ENCODE measurements at places on chromosomes 1 and 21. TPM values are rescaled to one million over a fixed set of nuclear protein-coding genes. Genes with fewer than 3 reads are reported as not detected.
A peak's percentile ranks its signal among the peaks of the same experiment; 100 is the strongest.

Gene AJAP1
- total RNA-seq = not detected

Gene KCNK2
- total RNA-seq = 0.90 TPM

Gene IL23R
- total RNA-seq = not detected

Gene SRGAP2B
- 69.1 TPM for total RNA-seq

Gene LCE1B
- total RNA-seq = not detected

GRCh38 chr1:10108134-10108663 lies 75.4 kb downstream of the UBE4B start:
- peak overlapping the region; percentile 3 for H3K4me3 ChIP-seq
- H3K36me3 ChIP-seq = peaks cover 7% of the 10 kb centered on the region
- DNase-seq = peak; percentile 62
- peak overlapping the region; percentile 82 for H3K27ac ChIP-seq
- H3K4me1 ChIP-seq = peaks cover 23% of the 10 kb centered on the region

DNA sequence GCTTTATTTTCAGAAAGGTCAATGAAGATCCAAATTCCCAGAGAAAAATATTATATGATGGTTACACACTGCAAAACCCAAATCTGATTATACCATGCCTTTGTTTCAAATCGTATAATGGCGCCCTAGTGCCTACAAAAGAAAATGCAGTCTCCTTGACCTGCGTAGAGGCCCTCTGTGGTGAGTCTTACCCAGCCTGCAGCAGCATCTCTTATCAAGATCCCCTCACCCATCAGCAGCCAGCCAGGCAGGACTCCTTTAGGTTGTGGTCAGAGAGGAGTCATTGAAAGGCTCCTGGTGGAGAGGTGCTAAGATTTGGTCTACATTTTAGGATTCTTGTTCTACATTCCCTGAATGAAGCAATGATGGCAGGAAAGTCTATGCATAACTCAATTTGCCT lies 23.7 kb upstream of the DAB1 start:
- DNase-seq = no peak
- no peaks in the 10 kb centered on the region for H3K36me3 ChIP-seq
- H3K4me1 ChIP-seq = no peaks in the 10 kb centered on the region
- no peak overlapping the region for H3K4me3 ChIP-seq
- no peaks in the 10 kb centered on the region for H3K27me3 ChIP-seq

GRCh38 chr1:200364831-200365230 lies 45.0 kb downstream of the ZNF281 start:
- no peaks in the 10 kb centered on the region for H3K27me3 ChIP-seq
- peak overlapping the region; percentile 86 for H3K27ac ChIP-seq
- H3K4me1 ChIP-seq = peaks cover 42% of the 10 kb centered on the region
- no peaks in the 10 kb centered on the region for H3K36me3 ChIP-seq

DNA sequence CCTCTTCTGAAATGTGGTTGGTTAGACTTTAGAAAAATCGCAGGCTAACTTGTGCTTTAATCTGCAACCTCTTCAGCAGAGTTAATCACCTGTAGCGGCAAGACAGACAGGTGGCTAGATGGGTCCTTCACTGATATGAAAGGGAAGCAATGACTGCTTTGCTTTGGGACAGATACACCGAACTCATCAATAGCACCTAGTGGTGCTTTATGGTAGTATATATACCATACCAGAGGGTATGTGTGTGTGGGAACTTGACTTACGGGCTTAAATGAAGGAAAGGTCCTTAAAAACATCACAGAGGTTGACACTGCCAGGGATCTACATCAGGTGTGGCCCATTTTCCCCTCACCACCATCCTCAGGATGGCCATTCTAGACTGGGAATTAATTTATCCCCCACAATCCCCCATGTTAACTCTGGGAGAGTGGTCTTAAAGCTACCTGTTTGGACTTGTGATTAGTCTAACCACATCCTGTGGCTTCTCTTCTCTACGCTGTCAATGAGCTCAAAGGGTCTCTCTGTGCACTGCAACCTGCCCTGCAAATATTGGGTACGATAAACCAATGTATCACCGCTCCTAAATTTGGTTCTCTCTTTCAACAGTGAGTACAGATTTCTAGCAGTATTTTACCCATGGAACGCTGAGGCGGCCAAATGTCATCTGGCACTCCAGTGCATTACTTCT lies 162.7 kb downstream of the SIPA1L2 start:
- no peak overlapping the region for H3K27ac ChIP-seq
- no peaks in the 10 kb centered on the region for H3K4me1 ChIP-seq
- no peak for DNase-seq

DNA sequence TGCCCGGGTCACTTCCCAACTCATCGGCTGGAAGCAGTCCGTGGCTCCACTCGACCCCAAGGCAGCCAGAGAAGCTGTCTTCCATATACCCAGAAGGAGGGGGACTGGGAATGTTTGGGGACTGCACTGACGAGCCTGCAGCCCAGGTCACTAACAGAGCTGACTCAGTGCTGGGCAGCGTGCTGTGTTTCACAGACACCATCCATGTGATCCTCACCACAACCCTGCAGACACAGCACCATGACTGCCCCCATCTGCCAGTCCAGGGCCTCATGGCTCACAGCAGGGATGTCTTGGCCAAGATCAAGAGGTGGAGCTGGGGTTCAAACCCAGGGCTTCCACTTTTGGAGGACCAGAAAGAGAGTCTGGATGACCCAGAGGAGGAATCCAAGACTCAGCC lies 67.9 kb downstream of the KLHDC7A start:
- DNase-seq = no peak
- H3K27ac ChIP-seq = no peak overlapping the region
- H3K4me1 ChIP-seq = no peaks in the 10 kb centered on the region
- H3K36me3 ChIP-seq = no peaks in the 10 kb centered on the region
- peaks cover 64% of the 10 kb centered on the region for H3K27me3 ChIP-seq
- H3K4me3 ChIP-seq = no peak overlapping the region

GRCh38 chr1:57129865-57130264 lies 164.1 kb upstream of the C8B start:
- no peak overlapping the region for H3K27ac ChIP-seq
- H3K36me3 ChIP-seq = no peaks in the 10 kb centered on the region
- no peak for DNase-seq
- no peak overlapping the region for H3K4me3 ChIP-seq

- H3K36me3 ChIP-seq = no peaks in the 10 kb centered on the region
- no peaks in the 10 kb centered on the region for H3K27me3 ChIP-seq
- no peak overlapping the region for H3K4me3 ChIP-seq
- no peak overlapping the region for H3K27ac ChIP-seq
- no peak for DNase-seq
- H3K4me1 ChIP-seq = no peaks in the 10 kb centered on the region
These were observed 10.7 kb downstream of the NEGR1 start for GRCh38 chr1:72271555-72272085.

DNA sequence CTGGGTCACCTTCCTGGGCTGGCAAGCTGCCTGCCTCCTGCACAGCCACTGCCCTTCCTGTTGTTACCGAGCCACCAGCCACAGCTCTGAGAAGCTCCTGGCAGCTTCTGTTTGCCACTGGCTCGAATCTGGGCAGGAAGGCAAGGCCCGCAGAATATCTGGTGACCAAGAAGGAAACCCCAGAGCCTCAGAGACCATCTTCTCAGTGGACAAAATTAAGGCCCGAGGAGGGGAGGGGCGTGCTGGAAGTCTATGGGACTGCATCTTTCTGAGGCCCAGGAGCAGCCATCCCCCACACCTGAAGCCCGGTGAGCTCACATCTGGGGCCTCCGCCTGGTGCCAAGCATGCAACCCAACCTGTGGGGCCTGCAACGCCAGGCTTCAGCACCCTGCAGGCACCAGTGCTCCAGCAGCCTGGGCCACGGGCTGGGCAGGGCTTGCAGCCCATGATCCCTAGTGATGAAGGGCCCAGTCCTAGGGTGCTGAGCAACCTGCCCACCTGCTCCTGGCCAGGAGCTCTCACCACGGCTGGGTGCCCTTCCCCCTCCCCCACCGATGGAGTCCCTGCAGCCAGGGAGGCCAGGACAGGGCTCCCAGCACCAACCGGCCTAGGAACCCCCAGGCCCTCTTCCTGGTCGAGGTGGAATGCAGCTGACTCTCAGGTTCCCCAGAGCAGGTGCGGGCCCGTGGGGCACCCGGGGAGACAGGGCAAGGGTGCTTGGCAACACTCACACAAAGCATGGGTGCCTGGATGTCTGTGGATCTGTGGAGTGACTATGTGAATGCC lies 879 bp downstream of the CPTP start:
- H3K4me3 ChIP-seq = peak overlapping the region; percentile 87
- peaks cover 21% of the 10 kb centered on the region for H3K4me1 ChIP-seq
- DNase-seq = peak; percentile 61
- peak overlapping the region; percentile 73 for H3K27ac ChIP-seq
- no peaks in the 10 kb centered on the region for H3K36me3 ChIP-seq

DNA sequence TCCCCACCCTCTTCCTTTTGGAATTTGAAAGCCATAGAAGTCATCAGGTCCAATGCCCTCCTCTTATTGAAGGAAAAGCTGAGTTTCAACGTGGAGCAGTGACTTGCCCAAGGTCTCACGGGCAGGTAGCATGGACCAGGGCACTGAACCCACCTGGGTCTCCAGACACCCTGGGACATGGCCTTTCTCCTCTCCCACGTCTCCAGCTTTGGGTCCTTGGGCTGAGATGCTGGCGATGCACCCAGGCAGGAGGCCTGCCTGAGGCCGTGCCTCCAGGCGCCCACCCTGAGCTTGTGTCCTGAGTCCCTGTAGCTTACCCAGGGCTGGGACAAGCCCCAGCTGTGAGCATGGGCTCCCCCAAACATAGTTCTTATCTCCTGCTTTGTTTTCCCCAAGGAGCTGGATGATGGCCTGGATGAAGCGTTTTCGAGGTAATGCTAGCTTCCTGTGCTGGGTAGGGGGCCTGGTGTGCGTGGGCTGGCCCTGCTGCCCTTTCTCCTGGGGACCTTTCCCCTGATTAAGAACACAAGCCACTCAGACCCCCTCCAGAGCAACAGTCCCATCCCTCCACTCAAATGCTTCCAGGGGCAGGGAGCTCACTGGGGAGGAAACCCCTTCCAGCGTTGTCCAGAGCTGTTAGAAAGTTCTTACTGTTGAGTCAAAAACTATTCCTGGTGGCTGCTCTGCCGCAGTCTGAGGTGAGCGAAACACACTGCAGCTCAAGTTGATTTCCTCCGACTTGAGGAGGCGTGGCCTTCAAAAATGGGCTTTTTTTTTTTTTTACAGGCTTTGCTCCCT lies 21.6 kb downstream of the LDLRAP1 start:
- no peak overlapping the region for H3K27ac ChIP-seq
- no peaks in the 10 kb centered on the region for H3K27me3 ChIP-seq
- no peaks in the 10 kb centered on the region for H3K36me3 ChIP-seq

DNA sequence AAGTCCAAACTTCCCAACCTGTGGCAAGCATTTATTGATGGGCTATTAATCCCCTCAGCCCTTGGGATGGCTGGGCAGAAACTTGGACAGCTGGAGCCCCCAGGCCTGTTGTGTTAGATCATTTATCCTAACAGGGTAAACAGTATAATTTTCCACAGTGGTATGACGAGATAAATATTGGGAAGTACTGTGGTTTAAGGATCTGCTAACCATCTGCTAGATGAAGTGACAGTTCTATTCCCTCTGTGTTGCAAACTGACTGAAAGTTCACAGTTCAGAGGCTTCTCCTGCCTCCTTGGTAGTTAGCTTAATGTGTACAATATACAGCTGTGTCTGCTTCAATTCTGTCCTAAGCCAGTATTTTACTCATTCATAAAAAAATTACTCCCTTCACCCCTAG lies 127.5 kb upstream of the CHODL start:
- no peak overlapping the region for H3K4me3 ChIP-seq
- DNase-seq = no peak
- no peaks in the 10 kb centered on the region for H3K4me1 ChIP-seq
